Activated T-helper 1 cell treated with anti-CD3 and anti-CD28 coated beads, Interleukin-2, amount 50 U/mL, for 16 hours (primary cell): ENCODE measurements at places on chromosomes 7 and 10.

DNA sequence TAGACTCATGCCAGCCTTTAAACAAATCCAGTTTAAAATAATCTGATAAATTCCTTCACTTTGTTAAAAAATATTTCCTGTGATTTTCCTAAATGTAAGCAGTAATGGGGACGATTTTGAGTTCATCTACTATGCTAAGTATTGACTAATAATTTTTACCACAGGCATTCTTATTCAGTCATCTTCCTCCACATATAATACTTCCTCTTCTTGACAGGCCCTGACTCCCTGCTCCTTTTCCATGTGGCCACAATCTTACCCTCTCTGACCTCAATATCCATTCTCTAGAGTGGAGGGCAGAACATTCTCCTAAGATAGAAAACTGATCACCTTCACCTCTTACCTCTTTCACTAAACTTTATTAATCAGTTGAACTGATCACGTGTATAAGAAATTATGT is 7.8 kb downstream of the DNAJC2 start:
- no peak for DNase-seq

DNA sequence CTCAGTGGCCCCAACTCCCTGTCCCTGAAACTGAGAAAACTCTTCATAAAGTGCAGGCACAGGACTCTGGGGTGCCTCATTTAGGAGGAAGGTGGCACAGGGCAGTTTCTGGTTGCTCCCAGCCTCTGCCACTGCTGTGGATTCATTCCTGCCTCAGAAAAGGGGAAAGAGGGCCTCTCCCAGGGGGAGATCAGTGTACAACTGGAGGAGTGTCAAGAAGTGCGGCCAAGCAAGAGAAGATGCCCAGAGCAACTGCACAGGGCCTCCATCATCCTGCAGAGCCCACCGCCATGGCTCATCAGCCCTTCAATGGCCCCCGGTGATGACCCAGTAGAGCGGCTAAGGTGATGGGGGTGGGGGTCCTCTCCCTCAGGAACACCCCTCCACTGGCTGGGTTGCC is 150.3 kb downstream of the PLXNA4 start:
- no peak for DNase-seq

GRCh38 chr7:119935418-119936025 is 337.5 kb upstream of the KCND2 start:
- DNase-seq, result no peak

DNA sequence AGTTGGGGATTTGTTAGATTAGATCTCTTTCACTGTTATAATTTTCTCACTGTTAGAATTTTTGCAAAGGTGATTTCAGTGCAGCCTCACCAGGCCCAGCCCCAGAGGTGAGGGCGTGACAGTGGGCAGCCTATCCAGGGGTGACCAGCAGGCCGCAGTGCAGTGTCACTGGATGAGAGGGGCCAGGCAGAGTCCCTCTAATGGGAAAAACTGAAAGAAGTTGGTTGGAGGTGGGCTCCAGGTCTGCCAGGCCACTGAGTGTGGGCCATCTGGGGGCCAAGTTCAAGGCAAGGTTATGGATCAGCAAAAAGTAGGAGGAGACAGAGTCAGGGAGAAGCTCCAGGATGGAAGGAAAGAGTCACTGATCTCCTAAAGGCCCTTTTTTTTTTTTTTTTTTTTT is 90.5 kb upstream of the SDK1 start:
- no peak for DNase-seq
